ENCODE measurements at places on chromosomes 2 and 18. TPM values are rescaled to one million over a fixed set of nuclear protein-coding genes. Genes with fewer than 3 reads are reported as not detected.

- H3K4me1 ChIP-seq, result no peaks in the 10 kb centered on the region
- no peaks in the 10 kb centered on the region for H3K27me3 ChIP-seq
- no peak for DNase-seq
- no peak overlapping the region for H3K27ac ChIP-seq
- no peaks in the 10 kb centered on the region for H3K36me3 ChIP-seq
Observed at GRCh38 chr2:149800624-149801542, 213.3 kb upstream of the MMADHC start.

GRCh38 chr2:119181791-119182445 is 23.4 kb upstream of the C1QL2 start:
- no peak for DNase-seq
- H3K36me3 ChIP-seq, result no peaks in the 10 kb centered on the region
- H3K27me3 ChIP-seq, result no peaks in the 10 kb centered on the region
- no peak overlapping the region for H3K27ac ChIP-seq

DNA sequence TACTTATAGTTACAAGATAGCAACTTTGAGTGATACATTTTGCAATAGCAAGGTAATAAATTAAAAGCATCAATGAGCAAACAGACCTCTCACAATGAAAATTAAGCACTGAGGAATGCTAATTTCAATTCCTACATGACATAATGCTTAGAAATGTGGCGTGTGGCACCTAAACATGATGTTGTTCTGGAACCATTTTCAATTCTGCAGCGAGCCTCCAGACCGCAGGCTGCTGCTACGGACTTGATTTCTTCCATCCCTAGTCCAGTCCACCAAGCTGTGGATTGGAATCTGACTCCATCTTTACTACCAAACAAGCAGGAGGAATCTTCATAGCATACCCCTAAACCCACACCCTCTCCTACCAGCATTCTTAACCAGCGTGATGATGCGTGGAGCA is 58.7 kb upstream of the ZNF397 start:
- H3K27me3 ChIP-seq, result no peaks in the 10 kb centered on the region
- H3K27ac ChIP-seq, result no peak overlapping the region
- no peaks in the 10 kb centered on the region for H3K4me1 ChIP-seq

Gene IKZF2
- 13.2 TPM for total RNA-seq

DNA sequence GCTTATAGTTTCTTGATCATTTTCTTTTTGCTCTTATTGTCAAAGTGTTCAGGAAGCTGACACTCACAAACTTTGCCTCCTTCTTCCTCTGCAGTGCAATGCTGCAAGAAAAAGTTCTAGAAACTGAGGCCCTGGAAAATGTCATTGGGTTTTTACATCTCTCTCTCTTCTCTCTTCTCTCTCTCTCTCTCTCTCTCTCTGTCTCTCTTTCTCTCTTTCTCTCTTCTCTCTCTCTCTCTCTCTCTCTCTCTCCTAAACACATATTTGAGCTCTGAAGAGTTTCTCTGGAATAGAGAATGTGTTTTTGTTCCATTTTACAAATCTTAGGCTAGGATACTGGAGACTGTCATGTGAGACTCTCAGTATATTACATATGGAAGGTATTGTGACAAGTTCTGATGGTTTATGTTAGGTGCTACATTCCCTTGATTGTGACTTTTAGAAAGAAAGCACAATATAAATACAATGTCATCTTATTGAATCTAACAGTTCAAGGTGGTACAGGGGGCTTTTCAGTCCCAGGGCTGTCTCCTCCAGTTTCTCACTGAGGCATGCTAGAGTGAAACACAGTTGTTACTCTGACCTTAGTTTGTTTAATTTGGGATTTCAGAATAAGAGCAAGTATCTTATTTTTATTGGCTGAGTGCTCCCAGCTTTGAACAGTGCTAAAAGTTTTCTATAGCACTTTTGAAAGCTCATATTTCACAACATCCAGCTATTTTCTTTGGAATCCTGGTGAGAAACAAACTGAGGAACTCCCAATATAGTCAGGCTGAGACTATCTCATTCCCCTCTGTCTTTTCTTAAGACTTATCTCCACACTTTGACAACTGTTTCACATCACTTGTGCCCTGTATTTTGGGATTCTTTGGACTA is 41.4 kb upstream of the EHBP1 start:
- H3K36me3 ChIP-seq, result no peaks in the 10 kb centered on the region
- no peak overlapping the region for H3K27ac ChIP-seq
- H3K4me1 ChIP-seq, result no peaks in the 10 kb centered on the region
- H3K4me3 ChIP-seq, result no peak overlapping the region
- DNase-seq, result no peak

Data from CD4-positive, alpha-beta memory T cell (primary cell).